ENCODE measurements at places on chromosomes 1 and 21. TPM values are rescaled to one million over a fixed set of nuclear protein-coding genes. Genes with fewer than 3 reads are reported as not detected.

GRCh38 chr21:45431781-45432572 lies 27.0 kb downstream of the COL18A1 start:
- H3K27me3 ChIP-seq, result no peaks in the 10 kb centered on the region
- peaks cover 16% of the 10 kb centered on the region for H3K4me1 ChIP-seq
- DNase-seq, result no peak
- no peak overlapping the region for H3K27ac ChIP-seq

DNA sequence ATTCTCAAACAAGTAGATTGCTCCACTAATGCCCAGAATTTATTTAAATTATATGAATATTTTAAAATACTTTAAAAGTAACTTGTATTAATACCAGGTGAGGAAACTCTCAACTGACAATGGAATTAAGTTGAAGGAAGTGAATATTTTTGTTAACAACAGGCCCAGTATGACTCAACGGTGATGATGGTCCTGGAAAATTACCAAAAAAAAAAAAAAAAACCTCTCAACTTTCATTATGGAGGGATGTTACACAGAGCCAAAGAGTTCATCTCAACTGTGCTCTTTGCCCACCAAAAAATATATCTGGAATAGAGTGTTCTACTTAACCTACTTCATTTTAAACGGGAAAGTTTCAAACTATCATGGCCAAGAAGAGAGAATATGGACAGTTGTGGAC lies 28.3 kb downstream of the CFH start:
- no peak for DNase-seq
- no peaks in the 10 kb centered on the region for H3K4me1 ChIP-seq
- H3K27ac ChIP-seq, result no peak overlapping the region
- no peak overlapping the region for H3K4me3 ChIP-seq
- no peaks in the 10 kb centered on the region for H3K36me3 ChIP-seq

DNA sequence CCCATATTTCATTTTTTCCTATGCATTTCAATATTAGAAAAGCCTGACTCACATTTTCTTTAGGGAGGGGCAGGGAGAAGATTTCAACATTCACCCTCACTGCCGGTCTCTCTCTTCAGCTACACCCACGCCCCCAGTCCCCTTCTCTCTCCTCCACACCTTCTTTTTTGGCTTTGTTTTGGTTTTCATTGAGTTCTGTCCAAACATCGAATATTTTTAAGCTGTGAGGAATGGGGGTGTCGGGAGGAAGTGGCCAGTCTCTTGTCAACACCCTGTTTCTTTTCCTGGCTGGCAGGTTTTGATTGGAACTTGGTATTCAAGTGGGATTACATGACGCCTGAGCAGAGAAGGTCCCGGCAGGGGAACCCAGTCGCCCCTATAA lies 177.3 kb downstream of the PGBD5 start:
- DNase-seq, result no peak
- peaks cover 38% of the 10 kb centered on the region for H3K4me1 ChIP-seq
- H3K27ac ChIP-seq, result no peak overlapping the region
- H3K36me3 ChIP-seq, result no peaks in the 10 kb centered on the region
- H3K27me3 ChIP-seq, result no peaks in the 10 kb centered on the region

GRCh38 chr1:196437671-196438070 lies 170.6 kb downstream of the KCNT2 start:
- no peaks in the 10 kb centered on the region for H3K36me3 ChIP-seq
- no peak overlapping the region for H3K4me3 ChIP-seq

HENMT1 gene
- 3.7 TPM for total RNA-seq

DNA sequence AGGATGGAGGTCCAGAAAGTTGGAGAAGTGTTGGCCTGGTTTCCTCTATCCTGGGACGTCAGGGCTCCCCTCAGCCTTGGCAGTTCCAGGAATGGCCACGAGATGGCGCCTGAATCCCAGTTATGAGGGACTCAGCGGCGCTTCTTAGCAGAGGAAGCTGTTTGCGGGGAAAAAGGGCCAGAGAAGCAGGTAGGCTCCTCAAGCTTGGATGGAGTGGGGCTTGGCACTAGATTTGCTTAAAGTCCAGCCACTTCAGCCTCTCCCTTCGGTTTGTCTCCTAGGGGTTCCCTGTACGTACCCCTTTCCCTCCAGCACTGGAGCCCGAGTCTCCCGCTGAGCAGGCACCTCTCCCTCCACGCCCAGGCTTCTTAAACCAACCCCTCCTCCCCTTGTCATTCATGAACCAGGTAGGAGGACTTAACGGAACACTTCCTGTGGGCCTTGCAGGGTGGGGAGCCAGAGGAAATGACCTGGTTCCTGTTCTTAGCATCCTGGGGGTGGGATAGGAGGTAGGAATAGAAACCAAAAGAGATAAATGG lies 32.0 kb upstream of the TENT5B start:
- no peak overlapping the region for H3K27ac ChIP-seq
- H3K4me1 ChIP-seq, result peaks cover 3% of the 10 kb centered on the region
- no peaks in the 10 kb centered on the region for H3K27me3 ChIP-seq
- peak; percentile 93 for DNase-seq
- H3K36me3 ChIP-seq, result no peaks in the 10 kb centered on the region

- H3K27ac ChIP-seq, result no peak overlapping the region
- no peaks in the 10 kb centered on the region for H3K36me3 ChIP-seq
- no peak overlapping the region for H3K4me3 ChIP-seq
- H3K4me1 ChIP-seq, result no peaks in the 10 kb centered on the region
- no peak for DNase-seq
These were observed 149.0 kb upstream of the C1orf87 start for GRCh38 chr1:60222360-60223115.

DNA sequence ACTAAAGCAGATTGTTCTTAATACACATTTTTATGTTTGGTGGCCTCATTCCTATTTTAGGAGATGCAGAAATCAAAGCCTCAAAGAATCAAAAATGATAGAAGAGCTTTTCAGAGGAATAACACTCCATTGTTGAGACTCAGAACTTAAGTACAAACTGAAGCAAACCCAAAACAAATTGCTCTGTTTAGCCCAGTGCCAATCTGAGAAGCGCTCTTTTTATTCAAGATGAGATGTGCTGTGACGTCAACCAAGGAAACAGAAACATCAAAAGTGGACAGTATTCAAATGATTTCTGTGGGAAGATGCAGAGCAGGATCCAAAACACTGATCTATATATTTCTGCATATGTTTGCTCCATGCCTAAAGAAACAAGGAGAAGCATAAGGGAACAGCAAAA lies 18.0 kb downstream of the COLGALT2 start:
- H3K27me3 ChIP-seq, result no peaks in the 10 kb centered on the region
- DNase-seq, result no peak
- peaks cover 17% of the 10 kb centered on the region for H3K4me1 ChIP-seq
- no peak overlapping the region for H3K27ac ChIP-seq

GRCh38 chr1:93328809-93329760 lies 16.6 kb upstream of the DR1 start:
- H3K4me3 ChIP-seq, result no peak overlapping the region
- no peaks in the 10 kb centered on the region for H3K36me3 ChIP-seq
- DNase-seq, result no peak
- H3K27ac ChIP-seq, result no peak overlapping the region
- H3K27me3 ChIP-seq, result no peaks in the 10 kb centered on the region

- no peaks in the 10 kb centered on the region for H3K27me3 ChIP-seq
- peaks cover 43% of the 10 kb centered on the region for H3K4me1 ChIP-seq
- no peak overlapping the region for H3K27ac ChIP-seq
- H3K4me3 ChIP-seq, result no peak overlapping the region
These were observed 100.4 kb downstream of the CACHD1 start for GRCh38 chr1:64570267-64570855.

GRCh38 chr1:1291548-1292441 lies 11.6 kb downstream of the SCNN1D start:
- no peaks in the 10 kb centered on the region for H3K36me3 ChIP-seq
- H3K4me3 ChIP-seq, result no peak overlapping the region
- DNase-seq, result peak; percentile 83
- H3K27ac ChIP-seq, result no peak overlapping the region
- H3K4me1 ChIP-seq, result no peaks in the 10 kb centered on the region

DNA sequence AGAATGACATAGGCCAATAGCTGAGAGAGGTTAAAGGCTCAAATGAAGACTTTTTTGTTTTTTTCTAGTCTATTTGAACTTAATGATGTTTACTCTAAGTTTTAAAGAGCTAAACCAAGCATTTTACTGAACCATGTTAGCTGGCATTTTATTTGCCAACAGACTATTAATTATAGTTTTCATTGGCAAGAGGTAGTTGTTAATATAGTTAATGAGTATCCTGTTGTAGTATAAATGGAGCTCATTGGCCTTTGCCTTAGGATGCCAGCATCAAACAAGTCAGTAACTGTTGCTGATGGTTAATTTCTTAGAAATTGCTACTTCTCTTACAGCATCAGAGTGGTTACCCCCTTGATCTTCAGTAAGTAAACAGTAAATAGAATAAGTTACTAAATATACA lies 339.0 kb upstream of the B3GALT2 start:
- DNase-seq, result no peak
- no peaks in the 10 kb centered on the region for H3K36me3 ChIP-seq
- no peaks in the 10 kb centered on the region for H3K4me1 ChIP-seq

DNA sequence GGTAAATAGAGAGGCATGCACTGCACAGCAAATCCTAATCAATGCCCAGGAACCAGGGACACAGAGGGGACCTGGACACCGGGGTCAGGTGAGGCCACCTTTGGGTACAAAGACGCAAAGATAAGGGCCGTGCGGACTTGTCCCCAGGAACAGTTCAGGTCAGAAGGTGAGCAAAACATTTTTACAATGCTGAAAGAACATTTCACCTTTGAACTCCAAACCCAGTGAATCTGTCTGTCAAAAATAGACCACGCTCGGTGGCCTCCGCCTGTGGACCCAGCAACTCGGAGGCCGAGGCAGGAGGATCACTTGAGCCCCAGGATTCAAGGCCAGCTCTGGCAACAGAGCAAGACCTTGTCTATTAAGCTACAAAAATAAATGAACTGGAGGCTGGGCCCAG lies 15.2 kb downstream of the TNFRSF14 start:
- H3K4me1 ChIP-seq, result no peaks in the 10 kb centered on the region
- no peak overlapping the region for H3K4me3 ChIP-seq
- H3K27ac ChIP-seq, result no peak overlapping the region

DNA sequence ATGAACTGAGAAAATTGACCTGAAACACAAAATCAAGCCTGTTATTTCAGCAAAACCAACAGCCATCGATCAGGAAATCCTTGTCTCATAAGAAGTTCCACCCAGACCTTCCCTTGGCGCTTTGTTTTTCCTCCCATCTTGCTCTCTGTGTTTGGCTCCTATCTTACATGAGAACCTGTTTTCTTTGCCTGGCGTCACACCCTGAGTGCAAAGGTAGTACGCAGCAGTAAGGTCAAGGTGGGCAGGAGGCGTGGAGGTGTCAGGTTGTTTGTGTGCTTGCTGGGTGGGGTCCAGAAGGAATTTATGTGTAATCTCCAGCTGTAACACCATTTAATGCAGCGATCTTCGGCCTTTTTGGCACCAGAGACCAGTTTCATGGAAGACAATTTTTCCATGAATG lies 50.5 kb downstream of the C1orf21 start:
- H3K27ac ChIP-seq, result no peak overlapping the region
- H3K36me3 ChIP-seq, result no peaks in the 10 kb centered on the region
- H3K27me3 ChIP-seq, result no peaks in the 10 kb centered on the region
- DNase-seq, result no peak
- no peak overlapping the region for H3K4me3 ChIP-seq

DNA sequence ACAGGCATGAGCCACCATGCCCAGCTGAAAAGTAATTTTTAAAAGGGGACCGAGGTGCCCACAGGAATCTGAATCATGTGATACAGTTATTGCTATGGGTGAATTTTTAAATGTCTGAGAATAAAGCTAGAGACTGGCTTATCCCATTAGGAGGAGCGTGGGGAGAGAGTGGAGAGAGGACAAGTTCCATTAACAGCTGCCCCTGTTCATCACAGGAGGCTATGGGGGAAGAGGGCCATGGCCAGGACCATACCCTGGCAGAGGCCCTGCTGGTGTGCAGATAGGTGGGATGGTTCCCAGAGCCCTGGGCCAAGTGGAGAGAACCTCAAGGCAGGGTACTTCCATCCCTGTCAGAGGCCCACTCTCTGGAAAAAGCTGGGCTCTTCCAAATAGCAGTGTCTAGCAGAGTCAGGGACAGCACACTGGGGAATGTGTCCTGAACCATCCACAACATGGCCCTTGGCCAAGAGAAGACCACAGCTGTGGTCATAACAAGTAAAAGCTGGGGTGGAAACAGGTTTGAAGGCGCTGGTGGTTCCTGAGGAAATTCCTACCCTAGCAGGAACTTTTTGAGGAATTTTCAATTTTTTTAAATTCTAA lies 13.7 kb upstream of the ZNF691 start:
- H3K36me3 ChIP-seq, result no peaks in the 10 kb centered on the region
- H3K27ac ChIP-seq, result no peak overlapping the region
- H3K4me1 ChIP-seq, result peaks cover 8% of the 10 kb centered on the region

MAD2L2 gene
- 108 TPM for total RNA-seq

DNA sequence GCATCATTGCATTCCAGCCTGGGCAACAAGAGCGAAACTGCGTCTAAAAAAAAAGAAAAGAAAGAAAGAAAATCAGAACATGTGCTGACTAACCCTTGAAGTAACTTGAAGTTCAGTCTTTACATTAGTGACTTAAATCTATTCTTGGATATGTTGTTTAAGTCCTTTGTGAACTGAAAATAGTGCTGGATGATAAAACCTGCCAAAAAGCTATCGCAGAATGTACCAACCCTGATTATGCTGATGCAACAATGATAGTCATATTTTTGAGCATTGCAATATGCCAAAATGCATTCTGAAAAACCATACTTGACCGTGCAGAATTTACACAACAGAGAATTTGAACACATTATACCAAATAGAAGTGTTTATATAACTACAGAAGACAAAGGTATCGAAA lies 30.7 kb downstream of the SHISAL2A start:
- no peak for DNase-seq
- H3K4me3 ChIP-seq, result no peak overlapping the region
- peaks cover 23% of the 10 kb centered on the region for H3K4me1 ChIP-seq

LAMB3 gene
- total RNA-seq, result 0.19 TPM

DNA sequence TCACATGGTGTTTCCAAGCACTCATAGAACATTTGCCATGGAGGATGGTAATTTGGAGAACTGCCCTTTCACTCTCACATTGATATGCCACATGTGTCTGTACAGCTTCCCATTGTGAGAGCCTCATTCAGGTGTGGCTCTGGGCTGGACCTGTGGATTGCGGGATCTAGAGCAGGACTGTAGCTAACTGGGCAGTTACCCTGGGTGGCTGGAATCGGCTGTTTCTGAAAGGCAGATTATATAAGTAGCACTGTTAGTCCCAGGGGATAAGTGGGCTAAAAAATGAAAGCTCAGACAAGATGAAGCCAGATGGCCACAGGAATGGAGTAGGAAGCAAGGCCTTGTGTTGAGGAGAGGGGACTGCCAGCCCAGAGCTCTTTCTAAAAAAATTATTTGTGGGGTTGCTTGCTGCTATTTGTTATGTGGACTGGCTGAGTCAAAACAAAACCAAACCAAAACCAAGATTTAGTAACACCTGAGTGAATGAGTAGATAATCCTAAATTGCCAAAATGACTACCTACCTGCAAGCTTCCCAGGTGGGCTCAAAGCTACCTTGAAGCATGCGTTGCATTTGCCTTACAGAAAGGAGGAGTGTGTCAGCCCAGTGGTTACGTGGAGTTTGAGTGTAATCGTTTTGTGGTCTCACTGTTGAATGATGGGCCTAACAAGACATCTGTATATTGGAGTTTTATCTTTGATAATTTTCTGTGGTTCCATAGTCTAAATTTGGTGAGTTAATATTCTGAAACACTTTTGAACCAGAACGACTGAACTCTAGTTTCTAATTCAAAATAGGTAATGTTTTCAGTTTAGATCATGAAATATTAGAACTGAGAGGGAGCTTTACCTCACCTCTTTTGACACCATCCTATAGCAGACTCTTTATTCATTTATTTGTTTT lies 58.0 kb downstream of the SDCCAG8 start:
- H3K4me3 ChIP-seq, result no peak overlapping the region
- no peak overlapping the region for H3K27ac ChIP-seq
- DNase-seq, result no peak
- H3K4me1 ChIP-seq, result peaks cover 26% of the 10 kb centered on the region

GRCh38 chr1:47998396-47998990 lies 1.3 kb upstream of the TRABD2B start:
- no peak for DNase-seq
- H3K27ac ChIP-seq, result no peak overlapping the region
